Fibroblast of skin of back (primary cell): ENCODE measurements at places on chromosomes 3 and 15.
A peak's percentile ranks its signal among the peaks of the same experiment; 100 is the strongest.

GRCh38 chr3:72536206-72536877 is 311.9 kb downstream of the SHQ1 start:
- no peak for DNase-seq

GRCh38 chr3:14461748-14462324 is 59.4 kb downstream of the SLC6A6 start:
- DNase-seq: peak; percentile 64

DNA sequence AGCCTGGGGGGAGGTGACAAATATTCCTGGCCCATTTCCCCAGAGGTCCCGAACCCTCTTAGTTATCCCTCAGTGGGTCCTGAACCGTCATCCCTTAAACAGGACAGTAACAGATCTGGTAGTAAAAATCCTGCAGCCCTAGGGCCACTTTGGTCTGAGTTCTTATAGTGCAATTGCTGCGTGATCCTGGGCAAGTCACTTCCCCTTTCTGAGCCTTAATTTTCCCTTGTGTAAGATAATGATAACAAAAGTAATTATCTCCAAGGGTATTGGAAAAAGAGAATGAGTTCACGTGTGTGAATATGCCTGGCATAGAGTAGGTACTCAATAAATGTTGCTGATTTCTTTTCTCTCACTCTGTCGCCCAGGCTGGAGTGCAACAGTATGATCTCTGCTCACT is 2.9 kb upstream of the JAGN1 start:
- no peak for DNase-seq

DNA sequence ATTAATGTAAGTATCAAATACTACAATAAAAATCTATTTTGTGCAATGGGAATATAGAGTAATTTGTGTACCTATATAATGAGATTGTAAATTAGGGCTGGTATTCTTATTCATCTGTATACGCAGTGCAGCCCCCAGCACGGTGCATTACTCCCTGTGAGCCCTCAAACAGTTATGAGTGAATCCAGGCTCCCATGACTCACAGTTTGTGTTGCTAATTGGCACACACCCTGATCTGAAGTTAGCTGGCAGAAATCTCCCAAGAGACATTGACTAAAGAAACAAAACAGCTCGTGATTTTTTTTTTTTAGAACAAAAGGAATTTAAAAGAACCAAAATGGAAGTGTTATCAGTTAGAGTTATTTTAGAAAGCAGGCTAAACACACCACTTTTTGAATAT is 15.7 kb downstream of the GK5 start:
- peak; percentile 90 for DNase-seq

DNA sequence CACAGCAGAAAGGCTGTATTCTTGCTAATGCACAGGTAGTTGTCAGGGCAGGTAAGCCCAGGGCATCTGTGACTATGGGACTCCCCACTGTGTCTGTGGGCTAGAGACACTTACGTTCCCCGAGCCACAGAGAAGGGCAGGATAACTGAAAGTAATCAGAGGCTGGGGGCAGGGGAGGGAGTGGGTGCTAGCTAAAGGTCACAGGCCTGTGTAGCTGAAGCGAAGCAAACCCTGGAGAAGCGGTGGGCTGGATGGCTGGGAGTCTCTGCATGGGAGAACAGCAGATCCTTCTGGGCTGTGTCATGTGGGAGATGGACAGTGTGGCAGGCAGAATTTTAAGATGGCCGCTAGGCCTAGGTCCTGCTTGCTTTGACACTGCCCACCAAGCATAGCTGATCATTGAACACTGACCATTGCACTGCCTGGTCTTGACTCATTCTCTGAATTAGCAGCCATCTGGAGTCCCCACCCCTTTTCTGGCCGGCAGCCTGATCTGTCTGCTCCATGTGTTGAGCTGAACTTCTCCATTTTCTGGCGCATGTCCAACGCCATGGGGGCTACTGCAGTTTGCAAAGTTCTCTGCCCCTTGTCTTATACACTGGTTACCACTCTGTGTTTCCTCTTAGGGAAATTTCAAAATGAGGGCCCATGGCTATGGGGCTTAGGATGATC is 110.0 kb downstream of the DGKG start:
- no peak for DNase-seq

- DNase-seq: no peak
Observed at GRCh38 chr15:67359431-67360079, 105.0 kb downstream of the IQCH start.

DNA sequence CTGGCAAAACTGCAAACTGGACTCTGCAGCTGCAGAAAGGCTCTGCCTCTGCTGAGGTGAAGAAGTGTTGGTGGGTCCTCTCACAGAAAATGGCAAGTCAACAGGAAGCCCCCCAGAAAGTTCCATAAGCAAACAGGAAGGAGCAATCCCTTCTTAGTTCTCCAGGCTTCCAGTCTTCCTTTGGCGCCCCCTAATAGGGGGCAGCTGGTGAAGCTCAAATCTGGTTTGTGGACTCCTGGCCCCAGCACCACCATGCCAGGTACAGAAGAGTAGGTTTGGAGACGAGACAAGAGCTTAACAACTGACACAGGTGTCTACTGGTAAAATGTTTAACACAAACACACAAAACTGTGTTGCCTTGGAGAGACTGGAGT is 35.5 kb downstream of the LEO1 start:
- DNase-seq: no peak

GRCh38 chr3:44318891-44319311 is 19.7 kb upstream of the TCAIM start:
- no peak for DNase-seq

- DNase-seq: peak; percentile 82
Observed at GRCh38 chr3:187568171-187568570, 102.0 kb downstream of the SST start.

DNA sequence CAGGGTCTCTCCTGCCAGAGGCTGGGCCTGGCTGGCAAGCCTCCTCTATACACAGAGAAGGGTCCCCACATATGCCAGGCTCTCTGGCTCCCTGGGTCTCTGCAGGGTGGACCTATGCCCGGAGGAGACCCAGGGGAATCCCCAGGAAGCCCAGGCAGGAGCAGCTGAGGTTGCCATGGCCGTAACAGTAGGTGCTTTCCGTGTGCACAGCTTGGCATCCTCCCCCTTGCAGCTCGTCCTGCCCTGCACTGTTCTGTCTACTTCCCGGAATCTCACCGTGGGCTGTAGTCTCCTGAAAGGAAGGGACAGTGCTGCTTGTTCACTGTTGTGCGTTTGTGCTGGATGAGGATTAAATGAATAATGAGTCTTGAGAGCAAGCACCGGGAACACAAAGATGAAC is 47.8 kb downstream of the DAPK2 start:
- no peak for DNase-seq

- peak; percentile 18 for DNase-seq
Observed at GRCh38 chr15:29945943-29946596, 123.8 kb upstream of the TJP1 start.

DNA sequence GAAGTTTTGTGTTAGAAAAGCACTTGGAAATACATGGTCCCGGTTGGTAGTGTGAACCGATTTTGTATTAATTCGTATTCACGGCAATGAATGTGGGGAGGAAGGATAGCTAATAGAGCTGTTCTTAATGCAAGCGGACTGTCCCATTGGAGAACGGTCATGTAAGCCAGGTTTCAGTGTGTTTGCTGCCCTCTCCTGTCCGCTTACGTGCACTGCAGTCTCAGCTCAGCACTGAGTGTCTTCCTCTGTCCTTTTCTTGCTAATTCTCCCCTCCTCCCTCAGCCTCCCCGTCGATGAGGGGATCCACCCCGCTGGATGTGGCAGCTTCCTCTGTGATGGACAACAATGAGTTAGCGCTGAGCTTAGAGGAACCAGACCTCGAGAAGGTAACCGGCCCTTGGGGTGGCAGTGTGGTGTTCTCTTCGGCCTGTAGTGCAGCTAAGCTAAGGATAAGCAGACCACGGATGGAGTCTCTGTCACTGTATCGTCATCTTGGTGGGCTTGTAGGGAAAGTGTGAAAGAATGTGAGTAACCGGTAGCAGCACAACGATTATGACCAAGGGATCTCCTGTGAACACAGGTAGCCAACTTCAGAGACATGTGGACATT is 267.5 kb upstream of the CHRM5 start:
- peak; percentile 70 for DNase-seq

DNA sequence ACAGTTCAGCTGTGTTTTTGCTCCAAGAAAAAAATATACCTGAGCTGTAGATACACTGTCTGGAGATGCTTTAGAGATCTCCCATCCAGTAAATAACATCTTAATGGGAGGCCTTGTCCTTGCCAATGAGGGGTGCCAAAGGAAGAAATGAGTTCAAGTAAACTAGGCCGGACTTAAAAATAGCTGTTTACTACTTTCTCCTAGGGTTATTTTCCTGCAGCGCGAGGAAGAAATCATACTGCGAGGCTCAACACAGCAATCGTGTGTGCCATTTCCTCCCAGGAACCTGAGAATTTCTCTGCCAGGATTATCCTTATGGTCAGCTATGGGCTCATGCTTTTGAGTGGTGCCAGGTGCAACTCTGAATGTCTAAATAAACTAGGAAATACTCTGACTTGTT is 71.9 kb downstream of the CMTM8 start:
- no peak for DNase-seq

DNA sequence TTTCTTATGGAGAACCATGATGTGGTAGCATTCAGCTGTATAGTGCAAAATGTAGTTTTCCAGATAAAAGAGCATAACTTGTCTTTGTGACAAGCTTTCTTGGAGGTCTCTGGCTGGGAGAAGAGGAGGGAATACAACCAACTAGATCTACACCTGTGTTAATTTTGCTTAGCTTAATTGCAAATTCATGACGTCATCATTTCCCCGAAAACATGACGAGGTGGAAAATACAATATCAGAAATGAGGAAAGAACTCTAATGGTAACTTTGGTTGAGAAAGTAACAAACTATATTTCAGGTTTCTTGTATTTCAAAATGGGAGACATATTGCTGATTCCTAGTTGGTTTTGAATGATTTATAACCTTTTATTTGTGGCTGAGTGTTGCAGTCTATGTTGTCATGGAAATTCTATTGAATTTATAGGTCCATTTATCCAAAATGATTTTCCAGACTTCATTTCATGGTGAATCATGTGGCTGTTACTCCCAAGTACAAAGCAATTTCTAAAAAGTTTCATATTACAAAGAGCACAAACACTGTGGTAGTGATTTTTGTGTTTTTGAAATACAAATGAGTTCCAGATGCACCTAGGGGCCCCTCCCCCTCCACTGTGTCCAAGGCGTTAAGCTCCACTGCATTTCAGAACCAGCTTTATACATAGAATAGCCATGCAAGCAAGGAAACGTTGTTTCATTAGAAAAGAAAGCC is 307.2 kb downstream of the FEZF2 start:
- DNase-seq: peak; percentile 18

- DNase-seq: no peak
Observed at GRCh38 chr3:193095366-193095765, 145.7 kb upstream of the PLAAT1 start.

GRCh38 chr3:53079791-53080555 is 34.1 kb upstream of the SFMBT1 start:
- DNase-seq: no peak

DNA sequence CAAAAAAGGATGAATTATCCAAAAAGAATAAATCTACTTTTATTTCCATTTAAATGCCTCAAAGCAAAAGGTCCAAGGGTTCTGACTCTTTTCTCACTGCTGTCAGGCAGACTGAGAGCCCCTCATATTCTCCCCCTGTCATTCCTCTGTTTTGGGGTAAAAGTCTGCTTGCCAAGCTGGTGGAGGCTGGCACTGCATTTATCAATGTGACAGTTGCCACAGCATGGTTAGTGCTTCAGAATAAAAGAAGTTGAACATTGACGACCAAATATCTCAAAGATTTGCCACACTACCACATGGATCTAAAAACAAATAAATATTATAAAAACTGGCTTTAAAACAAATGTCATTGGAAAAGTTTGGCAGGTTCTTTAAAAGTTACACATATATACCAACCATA is 89.2 kb upstream of the SNRK start:
- no peak for DNase-seq

- no peak for DNase-seq
Observed at GRCh38 chr3:130772129-130772528, 25.5 kb upstream of the PIK3R4 start.

GRCh38 chr3:48826451-48826850 is 21.2 kb downstream of the PRKAR2A start:
- peak; percentile 98 for DNase-seq

DNA sequence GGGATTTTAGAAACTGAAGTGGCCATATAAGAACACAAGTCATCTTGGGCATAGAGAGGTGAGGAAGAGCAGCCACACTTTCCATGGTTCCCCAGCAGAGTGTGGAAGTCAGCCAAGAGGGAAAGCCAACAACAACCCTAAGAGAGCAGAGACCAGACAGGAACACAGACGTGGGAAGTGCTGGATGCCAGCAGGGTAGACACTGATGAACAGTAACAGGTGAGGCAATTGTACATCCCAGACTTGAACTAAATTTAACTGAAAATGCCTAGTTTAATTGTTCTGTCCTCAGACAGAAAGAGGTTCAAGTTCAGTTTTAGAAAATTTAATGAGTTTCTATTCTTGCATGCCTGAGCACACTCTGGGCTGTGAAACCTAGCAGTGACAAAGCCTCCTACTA is 212.1 kb downstream of the ATP8B4 start:
- DNase-seq: no peak

- DNase-seq: no peak
Observed at GRCh38 chr15:40768521-40769273, 1.1 kb upstream of the C15orf62 start.

DNA sequence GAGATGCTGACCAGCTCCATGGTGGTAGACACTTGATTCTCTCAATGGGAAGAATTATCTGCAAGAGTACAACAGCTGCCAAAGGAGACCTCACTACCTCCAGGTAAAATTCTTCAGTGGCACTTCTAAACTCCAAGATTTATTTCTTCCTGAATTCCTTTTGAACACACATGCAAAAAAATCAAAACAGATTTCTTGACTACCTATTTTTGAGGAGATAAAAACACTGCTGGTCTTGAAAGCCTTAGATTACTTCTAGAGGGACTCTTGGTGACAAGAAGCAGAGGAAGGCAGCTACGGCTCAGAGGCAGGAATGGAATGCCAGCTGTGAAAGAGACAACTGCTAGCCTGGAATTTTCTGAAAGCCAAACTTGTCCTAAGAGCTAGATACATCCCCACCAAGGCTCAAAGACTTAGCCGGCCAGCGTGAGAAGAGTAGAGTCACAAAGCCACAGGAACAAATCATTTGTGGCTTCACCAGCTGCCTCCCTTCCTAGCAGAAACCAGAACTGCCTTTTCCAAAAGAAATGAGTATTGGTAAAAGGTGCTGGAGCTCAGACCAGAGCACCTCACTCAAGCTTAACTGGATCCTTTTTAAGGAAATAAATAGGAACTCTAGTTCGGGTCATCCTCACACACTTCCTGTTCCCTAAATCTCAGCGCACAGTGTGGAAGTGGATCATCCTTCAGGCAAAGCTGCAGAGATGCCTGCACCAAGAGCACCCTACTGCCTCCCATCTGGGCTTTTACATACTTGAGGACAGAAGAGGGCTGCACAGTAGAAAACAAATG is 32.6 kb downstream of the CLK3 start:
- no peak for DNase-seq

GRCh38 chr3:20254268-20255117 is 68.5 kb upstream of the SGO1 start:
- DNase-seq: no peak

GRCh38 chr3:165800970-165801369 is 36.3 kb downstream of the BCHE start:
- DNase-seq: no peak

- no peak for DNase-seq
Observed at GRCh38 chr3:9499455-9500107, 54.0 kb downstream of the LHFPL4 start.

GRCh38 chr3:190053919-190054672 is 66.6 kb downstream of the P3H2 start:
- peak; percentile 95 for DNase-seq
